ENCODE measurements at places on chromosomes 4 and X.

DNA sequence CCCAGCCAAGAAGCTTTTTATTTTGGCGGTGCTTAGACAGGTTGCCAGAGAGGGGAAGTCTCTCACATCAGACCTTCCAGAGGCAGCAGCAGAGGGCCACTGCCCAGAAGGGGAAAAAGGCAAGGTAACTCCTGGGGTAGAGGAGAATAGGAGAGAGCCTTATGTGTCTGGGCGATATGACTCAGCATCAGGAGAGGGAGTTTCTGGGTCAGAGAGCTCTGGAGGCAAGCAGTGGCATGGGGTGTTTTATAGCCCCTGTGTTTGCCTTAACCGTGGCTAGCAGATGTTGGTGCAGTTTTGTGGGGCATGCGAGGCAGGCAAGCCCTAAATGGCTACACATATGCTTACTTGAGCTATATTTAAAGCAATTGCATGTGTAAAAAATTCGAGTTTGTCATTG is 8.3 kb upstream of the ZXDB start:
- no peak for DNase-seq

DNA sequence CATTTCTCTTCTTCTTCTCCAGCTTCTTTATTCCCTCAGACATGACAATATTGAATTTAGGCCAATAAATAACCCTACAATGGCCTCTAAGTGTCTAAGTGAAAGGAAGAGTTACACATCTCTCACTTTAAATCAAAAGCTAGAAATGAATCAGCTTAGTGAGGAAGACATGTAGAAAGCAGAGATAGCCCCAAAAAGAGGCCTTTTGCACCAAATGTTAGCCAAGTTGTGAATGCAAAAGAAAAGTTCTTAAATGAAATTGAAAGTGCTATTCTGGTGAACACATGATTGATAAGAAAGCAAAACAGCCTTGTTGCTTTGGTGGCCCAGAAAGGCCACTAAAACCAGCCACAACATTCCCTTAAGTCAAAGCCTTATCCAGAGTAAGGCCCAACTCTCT is 146.2 kb upstream of the HHIP start:
- no peak for DNase-seq

GRCh38 chrX:108090491-108091263 is 665 bp downstream of the PSMD10 start:
- DNase-seq, result no peak

GRCh38 chr4:145804116-145804515 is 124.2 kb downstream of the C4orf51 start:
- no peak for DNase-seq

GRCh38 chr4:98659741-98660462 is 1.5 kb upstream of the TSPAN5 start:
- no peak for DNase-seq

DNA sequence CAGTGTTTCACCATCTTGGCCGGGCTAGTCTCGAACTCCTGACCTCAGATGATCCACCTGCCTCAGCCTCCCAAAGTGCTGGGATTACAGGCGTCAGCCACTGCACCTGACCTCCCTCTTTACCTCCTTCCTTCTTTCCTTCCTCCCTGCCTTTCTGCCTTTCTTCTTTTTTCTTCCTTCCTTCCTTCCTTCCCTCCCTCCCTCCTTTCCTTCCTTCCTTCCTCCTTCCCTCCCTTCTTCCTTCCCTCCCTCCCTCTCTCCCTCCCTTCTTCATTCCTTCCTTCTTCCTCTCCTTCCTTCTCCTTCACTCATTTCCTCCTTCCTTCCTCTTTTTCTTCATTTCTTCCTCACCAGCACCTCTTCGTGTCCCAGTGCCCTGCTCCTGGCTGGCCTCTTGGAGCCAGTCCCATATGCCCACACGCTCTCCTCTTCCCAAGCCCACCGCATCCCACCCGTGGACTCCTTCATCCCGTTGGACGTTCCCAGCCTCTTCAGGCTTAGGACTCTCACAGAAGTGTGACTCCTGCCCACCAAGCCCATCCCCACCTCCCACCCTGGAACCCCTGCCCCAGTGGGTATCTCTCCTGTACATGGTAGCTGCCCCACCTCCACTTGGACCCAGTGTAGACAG is 22.6 kb downstream of the CSF2RA start:
- no peak for DNase-seq

DNA sequence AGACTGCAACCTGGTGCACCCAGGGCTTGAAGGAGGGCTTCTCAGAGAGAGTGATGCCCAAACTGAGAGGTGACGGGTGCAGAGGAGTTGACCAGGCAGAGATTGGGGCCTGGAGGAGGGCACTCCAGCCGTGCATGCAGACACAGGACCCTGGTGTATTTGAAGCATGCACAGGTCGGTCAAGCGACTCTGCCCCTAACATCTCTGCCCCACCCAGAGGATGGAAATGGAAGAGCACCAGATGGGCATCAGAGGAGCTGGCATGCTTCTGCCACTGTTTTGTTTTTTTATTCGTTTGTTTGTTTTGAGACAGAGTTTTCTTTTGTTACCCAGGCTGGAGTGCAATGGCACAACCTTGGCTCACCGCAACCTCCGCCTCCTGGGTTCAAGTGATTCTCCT is 320.9 kb downstream of the EVC2 start:
- no peak for DNase-seq

DNA sequence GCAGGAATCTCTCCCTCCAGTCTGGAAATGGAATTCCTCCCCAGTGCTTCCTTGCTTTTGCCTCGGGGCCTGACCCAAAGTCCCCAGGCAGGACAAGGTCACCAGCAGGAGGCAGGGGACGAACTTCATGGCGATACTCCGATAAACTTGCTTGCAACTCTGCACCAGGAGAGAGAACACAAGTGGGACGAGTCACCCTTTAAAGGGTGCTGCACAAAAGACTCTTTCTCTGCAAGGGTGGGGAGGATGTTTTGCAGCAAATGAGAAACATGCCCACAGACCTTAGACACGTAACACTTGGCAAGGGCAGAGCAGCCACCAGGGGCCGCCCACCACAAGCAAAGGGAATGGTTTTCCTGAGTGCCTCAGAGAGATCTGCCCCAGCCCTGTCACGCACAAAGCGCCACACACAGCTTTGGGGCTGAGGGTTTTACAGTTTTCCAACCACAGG is at the start of gene FGFBP2:
FGFBP2 (minus strand) TSS at position 175 of the 451 bp plus-strand sequence; CDS start at position 129, 46 bp downstream.
- DNase-seq, result peak; percentile 58

GRCh38 chr4:133484287-133484686 is 335.2 kb downstream of the PCDH10 start:
- no peak for DNase-seq

DNA sequence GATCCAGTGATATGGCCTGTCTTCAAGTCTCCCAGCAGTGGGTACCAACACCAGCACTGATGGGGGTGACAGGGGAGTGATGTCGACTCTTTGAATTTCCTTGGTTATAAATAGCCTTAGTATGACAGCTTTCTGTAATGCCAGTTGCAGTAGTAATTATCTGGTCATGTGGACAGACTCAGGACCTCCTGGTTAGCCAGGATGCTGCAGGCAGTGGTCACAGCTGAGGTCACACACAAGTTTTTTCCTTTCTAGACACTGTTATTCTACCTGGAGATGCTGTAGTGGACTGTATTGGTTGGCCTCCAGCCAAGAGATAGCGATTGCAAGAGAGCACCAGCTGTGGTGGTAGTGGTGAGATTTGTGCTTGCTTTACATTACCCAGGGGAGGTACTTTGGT is 63.6 kb downstream of the UPRT start:
- no peak for DNase-seq

DNA sequence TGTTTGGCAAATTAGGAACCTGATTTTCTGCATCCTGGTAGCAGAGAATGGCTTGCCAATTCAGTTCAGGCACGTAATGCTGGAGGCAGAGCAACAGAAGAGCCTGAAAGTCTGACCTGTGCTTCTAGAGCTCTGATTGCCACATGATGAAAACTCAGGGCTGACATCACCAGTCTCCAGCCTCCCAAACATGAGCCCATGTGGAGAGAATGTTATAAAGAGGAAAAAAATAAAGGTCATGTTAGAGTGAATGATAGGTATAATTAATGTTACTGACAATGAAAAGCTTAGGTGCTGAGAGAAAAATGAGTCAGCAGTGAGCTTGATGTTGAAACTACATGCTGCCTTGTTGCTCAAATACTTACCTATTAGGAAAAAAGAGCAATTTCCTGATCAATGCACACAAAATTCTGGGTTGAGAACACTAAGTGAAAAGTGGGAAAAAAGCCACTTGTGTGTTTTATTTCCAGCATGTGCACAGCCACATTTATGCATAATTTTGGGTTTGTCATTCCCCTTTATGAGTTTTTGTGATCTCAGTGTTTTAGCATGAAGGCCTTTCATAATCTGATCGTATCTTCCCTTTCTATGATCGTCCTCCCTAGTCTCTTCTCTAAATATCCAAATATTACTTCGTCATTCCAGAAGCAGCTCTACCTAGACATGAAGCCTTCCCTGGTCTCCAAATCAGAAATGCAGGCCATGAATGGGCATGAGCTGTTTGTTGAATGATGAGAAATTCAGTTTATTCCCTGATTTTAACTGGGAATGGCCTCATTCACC is 113.3 kb upstream of the CPEB2 start:
- DNase-seq, result no peak

GRCh38 chrX:136055651-136056221 is 70.5 kb downstream of the SLC9A6 start:
- DNase-seq, result no peak

- DNase-seq, result peak; percentile 94
Measured at GRCh38 chr4:107989537-107990386, at the start of gene HADH. HADH (plus strand) TSS chr4:107989889; CDS start chr4:107989933, 44 bp downstream.

All from CD4-positive, alpha-beta T cell treated with Interleukin-15 for 1 hour (primary cell).